Stimulated activated naive CD8-positive, alpha-beta T cell treated with anti-CD3 and anti-CD28 coated beads, Interleukin-15, amount 100 ng/mL, for 72 hours (primary cell): ENCODE measurements at places on chromosomes 2 and 18.

- no peak for DNase-seq
Measured at GRCh38 chr2:195898505-195899191, 170.0 kb downstream of the DNAH7 start.

DNA sequence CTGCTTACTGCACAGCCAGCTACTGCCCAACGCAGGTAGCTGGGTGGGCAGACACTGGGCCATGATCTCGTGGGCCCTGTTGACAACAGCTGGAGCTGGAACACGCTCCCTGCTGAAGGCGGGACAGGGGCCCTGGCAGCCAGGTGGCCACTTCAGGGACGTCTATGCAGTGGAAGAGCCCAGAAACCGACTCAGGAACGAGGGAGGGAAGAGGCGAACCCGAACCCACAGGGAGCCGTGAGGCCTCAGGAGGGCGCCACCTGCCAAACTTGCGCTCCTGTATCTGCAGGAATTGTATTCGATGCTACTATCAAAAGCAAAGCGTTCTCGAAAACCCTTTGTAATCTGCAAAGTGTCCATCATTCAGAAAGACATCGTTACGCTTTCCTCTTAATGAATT, 198.4 kb downstream of the EIPR1 start:
- DNase-seq = peak; percentile 35

DNA sequence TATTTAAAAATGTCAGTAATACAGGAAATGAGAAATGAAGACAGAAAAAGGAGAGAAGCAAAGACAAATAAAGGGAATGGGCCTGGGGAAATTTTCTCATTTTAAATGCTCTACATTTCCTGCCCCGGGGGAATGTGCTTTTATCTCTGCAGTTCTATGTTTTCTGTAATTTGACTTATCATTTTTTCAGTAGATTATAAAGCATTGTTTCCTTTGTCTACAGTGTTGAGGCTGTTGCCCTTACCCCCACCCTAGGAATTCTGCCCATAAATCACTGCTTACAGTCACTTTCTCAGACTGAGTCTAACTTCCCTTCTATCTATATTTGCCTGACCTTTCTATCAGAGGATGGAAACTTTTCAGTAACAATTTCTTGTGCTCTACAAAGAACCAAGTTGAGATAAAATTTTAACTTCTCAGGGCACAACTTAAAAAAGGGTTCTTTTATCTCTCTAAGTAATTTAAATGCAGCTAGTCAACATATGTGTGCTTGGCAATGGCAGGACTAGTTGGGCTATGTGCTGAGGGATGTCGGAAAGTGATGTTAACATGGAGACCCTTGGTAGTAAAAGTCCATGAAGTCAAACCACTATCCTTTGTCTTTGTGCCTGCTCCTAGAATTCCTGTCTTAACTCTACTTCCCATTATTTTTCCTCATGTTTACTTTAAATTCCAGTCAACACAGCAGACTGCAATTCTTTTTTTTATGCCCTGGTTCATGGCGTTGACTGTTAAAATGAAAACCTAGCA, 146.5 kb upstream of the MMADHC start:
- DNase-seq = no peak

DNA sequence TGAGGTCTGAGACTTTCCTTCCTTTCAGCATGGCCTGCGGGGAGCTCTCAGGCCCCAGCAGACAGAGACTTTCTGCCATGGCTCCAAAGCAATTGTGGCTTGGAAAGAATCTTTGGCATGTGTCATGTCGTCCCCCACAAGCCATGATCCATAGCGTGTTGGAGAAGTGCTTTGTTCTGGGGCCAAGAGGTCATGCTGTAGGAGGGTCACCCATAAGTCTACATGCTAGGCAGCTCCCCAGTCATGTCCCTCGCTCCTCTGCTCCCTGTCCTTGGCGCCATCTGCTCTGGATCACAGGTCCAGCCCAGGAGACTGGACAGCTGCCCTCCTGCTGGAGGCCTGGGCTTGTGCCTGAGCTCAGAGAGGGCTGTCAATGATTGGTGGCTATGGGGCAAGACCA, 78.8 kb upstream of the LCLAT1 start:
- no peak for DNase-seq

DNA sequence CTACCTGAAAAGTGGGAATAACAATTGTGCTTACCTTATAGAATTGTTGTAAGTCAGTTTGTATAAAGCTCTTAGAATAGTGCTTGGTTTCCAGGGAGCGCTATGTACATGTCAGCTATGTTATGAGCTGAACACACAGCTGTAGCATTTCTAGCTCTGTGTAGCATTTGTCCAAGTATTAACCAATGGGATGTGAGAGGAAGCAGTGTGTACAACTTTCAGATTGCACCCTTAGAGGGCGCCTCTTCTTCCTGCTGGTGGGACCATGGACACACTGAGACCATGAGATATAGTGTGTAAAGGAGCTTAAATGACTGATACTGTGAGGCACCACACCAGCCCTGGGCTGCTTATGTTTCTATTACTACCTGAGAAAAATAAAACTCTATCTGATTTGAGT, 380.2 kb downstream of the LNPK start:
- no peak for DNase-seq

GRCh38 chr2:134527381-134527780, 191.4 kb downstream of the TMEM163 start:
- DNase-seq = no peak

- no peak for DNase-seq
Measured at GRCh38 chr2:14650066-14650465, 17.5 kb downstream of the LRATD1 start.

DNA sequence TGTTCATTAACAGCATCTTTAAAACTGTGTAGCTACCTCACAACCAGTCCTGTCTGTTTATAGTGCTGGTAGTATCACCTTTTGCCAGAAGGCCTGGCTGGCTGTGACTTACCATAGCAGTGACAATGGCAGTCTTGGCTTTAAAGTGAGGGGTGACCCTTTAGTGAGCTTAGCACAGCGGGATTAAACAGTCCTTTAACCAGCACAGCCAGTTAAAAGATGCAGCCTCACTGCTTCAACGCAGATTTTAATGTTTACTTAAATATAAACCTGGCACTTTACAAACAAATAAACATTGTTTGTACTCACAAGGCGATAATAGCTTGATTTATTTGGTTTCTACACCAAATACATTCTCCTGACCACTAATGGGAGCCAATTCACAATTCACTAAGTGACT, 7.0 kb downstream of the RRM2 start:
- DNase-seq = no peak

GRCh38 chr2:55364189-55365055, 55.2 kb downstream of the CCDC88A start:
- DNase-seq = no peak

DNA sequence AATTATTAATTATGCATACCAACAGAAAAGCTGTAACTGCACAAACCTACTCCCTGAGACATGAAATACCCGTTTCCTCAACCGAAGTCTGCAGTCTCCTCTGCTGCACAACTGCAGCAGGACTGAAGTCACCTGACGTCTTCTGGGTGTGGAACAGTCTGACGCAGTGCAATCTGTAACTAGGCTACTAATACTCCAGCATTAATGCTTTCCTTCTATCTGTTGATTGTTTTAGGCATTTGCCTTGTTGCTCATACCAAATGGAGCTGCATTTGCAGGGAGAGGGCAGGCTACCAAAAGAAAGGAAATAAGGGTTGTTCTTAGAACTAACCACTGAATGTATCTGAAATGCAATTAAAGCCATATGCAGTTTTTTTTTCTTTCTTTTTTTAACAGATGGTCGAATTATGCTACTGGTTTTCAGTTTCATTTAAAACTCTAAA, 40.1 kb downstream of the RTN4 start:
- DNase-seq = peak; percentile 17

DNA sequence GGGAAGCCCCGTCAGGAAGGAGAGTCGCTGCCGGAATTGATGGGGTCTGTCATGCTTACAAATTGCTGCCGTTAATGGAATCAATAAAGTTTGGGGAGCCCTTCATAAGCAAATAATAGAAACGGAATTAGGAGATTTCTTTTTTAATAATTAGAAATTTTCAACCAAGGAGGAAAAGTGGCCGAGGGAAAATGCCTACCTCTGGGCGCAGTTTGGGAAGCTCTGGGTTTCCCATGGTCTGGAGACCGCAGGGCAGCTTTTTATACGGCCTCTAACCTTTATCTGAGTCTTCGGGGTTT, 1.3 kb downstream of the EVX2 start:
- DNase-seq = no peak

DNA sequence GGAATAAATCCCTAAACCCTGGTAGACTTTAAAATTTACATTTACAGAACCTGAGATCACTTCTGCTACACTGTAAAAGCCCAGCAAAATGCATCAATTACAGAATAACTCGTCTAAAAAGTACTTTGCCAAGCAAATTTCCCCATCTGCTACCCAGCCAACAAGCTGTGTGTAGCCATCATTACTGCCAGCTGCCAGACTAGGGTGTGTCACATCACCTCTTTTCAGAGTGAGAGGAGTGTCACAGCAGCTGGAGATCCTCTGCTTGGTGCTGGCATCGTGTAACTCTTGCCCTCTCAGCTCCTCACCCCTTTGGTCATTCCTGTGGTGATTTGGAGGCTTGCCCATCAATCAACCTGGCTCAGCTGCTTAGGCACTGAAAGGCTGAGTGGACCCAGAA, 340.4 kb upstream of the MMADHC start:
- DNase-seq = no peak

GRCh38 chr2:160876765-160877164, 283.5 kb upstream of the TANK start:
- no peak for DNase-seq

- no peak for DNase-seq
Measured at GRCh38 chr2:67694445-67694844, 297.3 kb downstream of the ETAA1 start.

- DNase-seq = no peak
Measured at GRCh38 chr18:57951999-57952774, 91.8 kb upstream of the NEDD4L start.

DNA sequence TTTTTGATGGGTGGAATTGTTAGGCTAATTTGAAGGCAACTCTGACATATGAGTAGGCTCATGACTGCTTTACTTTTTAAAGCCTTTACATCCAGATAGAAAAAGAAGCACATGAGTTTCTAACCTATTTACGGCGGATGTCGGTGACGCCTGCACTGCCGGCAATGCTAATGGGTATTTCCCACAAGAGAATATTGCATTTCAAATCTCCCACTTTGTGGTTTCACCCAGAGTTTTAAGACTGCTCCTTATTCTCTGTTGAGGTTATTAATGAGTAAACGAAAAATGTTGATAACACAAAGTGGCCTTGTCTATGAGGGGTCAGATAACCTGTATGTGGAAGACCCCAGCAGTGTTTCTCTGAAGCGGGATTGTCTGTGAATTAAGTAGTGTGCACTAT, 14.0 kb downstream of the CCDC85A start:
- DNase-seq = no peak

DNA sequence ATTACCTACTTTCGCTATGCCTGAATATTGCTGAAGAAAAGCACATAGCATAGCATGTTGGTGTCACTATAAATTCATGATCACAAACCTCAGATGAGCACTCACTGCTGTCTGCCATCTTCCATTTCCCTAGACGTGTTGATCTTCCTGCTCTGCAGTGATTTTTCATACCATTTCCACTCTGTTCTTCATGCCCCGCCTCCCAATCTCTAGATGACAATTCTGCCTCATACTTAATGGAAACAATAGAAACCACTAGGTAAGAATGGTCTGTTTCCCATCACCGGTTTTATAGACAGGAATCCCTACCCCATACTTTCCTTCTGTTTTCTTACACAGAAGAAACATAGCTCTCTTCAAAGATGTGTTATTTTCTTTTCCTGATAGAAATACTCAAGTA, 63.8 kb downstream of the PIK3C3 start:
- no peak for DNase-seq

- no peak for DNase-seq
Measured at GRCh38 chr2:157172866-157173578, 84.5 kb upstream of the GALNT5 start.

DNA sequence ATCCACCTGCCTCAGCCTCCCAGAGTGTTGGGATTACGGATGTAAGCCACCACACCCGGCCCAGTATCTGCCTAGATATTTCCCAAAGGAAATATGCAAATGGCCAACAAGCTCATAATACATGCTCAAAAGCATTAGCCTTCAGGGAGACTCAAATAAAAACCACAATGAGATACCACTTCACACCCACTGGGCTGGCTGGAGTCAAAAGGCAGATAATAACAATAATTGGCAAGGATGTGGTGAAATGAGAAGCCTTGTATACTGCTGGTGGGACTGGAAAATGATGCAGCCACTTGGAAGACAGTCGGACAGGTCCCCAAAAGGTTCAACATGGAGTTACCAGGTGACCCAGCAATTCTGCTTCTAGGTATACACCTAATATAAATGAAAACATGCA, 20.5 kb upstream of the ZNF516 start:
- DNase-seq = no peak
